Type B pancreatic cell (in vitro differentiated cells): ENCODE measurements at places on chromosomes 11 and 22. TPM values are rescaled to one million over a fixed set of nuclear protein-coding genes. Genes with fewer than 3 reads are reported as not detected.

PRODH gene
- total RNA-seq = 16.1 and 19.0 TPM in 2 replicates

NAV2 gene
- total RNA-seq = 34.3 and 54.2 TPM in 2 replicates

ZP1 gene
- total RNA-seq = not detected in 2 replicates

KRTAP5-9 gene
- total RNA-seq = 0.43 TPM in 1 of 2 replicates, not detected in the other

NDUFS8 gene
- 153 and 168 TPM in 2 replicates for total RNA-seq

CDC42BPG gene
- total RNA-seq = 20.1 and 47.7 TPM in 2 replicates

TNNI2 gene
- total RNA-seq = 1.7 and 3.9 TPM in 2 replicates

GRCh38 chr22:23105304-23105703 lies 35.0 kb downstream of the GNAZ start:
- no peak for DNase-seq

DNA sequence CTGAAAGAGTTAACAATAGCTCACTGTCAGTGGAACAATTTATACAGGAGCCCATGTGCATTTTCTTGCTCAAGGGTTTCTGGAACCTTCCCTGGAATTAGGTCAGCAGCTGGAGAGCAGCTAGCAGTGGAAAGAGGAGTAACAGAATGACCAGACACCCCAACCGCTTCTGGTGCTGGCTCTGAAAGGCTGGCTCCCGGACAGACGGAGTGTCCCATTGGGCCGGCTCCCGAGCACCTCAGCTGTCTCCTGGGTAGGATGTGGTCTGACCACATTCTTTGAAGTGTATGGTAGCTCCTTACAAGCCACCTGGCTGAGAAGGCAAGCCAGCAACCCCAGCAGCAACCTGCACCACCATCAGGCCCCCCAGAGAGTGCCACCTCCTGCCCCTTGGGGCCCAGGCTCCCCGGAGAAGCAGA lies 44.7 kb downstream of the ABTB2 start:
- DNase-seq = no peak

- DNase-seq = no peak
These were observed 396 bp downstream of the NPAT start for GRCh38 chr11:108221911-108222573.

GRCh38 chr11:126415128-126415527 lies 59.6 kb downstream of the ST3GAL4 start:
- no peak for DNase-seq

DNA sequence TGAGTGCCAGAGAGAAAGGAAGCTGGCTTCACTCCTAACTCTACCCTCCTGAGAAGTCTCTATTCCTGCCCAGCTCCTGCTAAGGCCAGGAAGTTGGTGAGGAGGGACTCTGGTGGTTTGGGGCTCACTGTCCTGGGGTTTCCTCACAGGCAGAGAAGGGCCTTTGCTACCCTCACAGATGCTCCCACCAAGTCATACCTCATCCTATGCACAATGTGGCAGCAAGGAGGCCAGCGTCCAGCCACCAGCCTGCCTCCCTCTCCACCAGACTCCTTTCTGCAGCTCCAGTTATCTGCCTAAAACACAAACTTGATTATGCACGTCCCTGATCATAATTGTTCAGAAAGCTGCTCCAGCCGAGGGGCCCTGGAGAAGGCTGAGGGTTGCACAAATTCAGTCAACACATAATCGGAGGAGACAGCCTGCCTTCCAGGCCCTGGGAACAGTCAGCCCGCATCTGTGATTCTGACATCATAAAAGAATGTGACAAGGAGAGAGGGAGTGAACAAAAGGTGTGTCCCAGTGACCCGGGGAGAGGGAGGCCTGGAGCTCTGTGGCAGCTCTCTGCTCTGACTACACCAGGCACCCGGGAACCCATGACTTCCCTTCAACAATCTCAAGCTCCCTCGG lies 28.8 kb downstream of the DKK3 start:
- DNase-seq = peak; percentile 68

DNA sequence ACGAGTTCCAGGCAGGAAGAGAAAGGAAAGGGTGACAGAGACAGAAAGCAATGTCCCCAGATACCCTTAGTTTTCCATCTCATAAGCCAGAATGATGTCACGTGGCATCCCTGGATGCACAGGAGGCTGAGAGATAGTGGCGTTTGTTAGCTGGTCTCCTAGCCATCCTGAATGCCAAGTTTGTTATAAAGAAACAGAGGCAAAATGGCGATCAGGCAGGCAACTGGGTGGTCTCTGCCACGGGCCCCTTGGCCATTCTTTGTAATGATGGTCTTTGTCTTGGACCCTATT lies 5.3 kb downstream of the SMIM38 start:
- DNase-seq = no peak

DNA sequence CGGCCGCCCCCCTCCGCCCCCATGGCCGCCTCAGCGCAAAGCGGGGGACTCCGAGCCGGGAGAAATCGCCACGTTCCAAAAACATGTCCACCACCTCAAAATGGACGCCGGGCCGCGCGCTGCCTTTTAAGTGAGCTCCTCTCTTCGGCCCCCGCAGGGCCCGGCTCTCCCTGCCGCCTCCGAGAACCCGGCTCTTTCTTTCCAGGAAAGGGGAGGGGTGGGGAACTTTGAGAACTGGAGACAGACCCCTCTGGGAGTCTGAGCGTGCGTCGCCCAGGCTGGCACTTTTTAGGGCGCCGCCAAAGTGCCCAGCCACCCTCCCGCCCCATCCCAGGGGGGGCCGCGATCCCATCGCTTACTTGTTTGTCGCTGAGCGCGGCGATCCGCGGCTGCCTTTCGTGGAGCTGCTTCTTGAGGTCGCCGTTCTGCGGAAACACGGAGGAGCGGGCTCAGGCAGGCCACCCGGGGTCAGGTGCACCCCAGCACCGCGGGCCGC lies 1.6 kb downstream of the PHF21B start:
- no peak for DNase-seq

GRCh38 chr11:30172883-30173311 lies 57.9 kb upstream of the FSHB start:
- no peak for DNase-seq
